ENCODE measurements at places on chromosomes 16 and 17.

- no peak for DNase-seq
Measured at GRCh38 chr17:63113167-63113566, 147.1 kb downstream of the TANC2 start.

DNA sequence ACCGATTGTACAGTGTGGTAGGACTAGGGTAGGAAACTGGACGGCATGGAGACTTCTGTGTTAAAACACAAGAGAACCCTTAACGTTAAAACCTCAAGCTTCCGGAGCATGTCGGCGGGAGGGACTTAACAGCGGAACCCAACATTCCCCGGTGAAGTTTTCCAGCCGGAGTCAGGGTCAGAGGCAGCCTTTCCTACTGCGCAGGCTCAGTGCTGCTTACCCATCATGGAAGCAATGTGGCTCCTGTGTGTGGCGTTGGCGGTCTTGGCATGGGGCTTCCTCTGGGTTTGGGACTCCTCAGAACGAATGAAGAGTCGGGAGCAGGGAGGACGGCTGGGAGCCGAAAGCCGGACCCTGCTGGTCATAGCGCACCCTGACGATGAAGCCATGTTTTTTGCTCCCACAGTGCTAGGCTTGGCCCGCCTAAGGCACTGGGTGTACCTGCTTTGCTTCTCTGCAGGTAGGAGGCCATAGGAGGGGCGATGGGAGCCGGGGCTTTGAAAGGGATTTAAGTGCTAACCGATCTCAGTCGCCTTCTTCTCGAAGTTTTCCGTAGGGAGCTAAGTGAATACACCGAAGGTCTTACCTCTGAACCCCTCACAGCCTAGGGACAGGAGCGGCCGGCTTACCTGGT, at the start of gene PIGL:
PIGL (plus strand) TSS at position 209 of the 634 bp plus-strand sequence; CDS start at position 226, 17 bp downstream.
- peak; percentile 65 for DNase-seq

GRCh38 chr16:13056607-13057006, 155.2 kb downstream of the SHISA9 start:
- DNase-seq = no peak

DNA sequence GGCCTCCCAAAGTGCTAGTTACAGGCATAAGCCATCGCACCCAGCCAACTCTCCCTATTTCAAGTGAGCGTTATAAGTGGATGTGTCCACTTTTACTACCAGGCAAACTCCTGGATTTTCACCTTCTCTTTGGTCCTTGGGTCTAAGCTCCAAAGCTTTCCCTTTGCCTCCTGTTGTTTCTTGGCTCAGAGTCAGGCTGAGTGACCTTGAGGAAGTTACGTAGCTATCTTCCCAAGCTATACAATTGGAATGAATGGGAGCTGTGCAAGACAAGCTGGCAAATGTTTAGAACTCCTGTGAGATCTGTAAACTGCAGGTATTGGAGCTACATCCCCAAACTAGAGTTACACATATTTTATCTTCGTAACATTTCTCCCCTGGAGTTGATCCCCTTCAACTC, 20.3 kb downstream of the NXPH3 start:
- no peak for DNase-seq

DNA sequence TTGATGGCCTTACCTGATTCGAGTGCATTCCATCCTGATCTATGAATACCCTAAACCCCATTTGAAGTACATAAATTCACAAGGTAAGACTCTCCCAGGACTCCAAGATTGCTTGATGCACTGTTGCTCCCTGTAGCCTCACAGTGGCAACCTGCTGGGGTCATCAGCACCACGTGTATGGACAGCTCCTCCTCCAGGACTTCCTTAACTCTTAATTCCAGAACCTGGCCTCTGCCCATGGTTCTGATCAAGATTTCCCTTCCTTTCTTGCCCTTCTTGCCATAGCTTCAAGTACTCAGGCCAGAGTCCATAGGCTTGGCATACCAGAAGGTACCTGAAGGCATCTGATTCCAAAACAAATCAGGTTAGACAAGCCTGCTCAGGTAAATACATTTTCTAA, 34.0 kb upstream of the NLK start:
- no peak for DNase-seq

DNA sequence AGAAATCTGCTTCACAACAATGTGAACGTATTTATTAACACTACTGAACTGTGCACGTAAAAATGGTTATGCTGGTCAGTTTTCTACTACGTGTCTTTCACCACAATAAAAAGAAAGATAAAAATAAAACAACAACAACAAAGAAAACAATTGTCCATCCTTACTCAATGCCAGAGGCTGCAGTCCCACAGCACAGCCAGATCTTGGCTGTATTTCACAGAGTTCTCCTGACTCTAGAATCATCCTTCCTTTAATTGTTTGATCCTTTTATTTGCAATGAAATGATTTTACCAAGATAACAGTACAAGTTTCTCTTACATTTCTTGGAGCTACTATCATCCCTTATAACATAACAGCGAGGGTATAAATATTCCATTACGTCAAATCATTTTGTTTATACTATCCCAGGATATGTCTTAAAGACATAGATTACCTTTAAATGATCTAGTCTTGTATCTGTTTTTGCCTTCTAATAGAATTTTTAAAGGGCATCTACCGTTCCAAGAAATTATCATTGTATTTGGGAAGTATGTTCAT, 103.3 kb downstream of the SLC39A11 start:
- DNase-seq = no peak

- DNase-seq = peak; percentile 32
Measured at GRCh38 chr17:44354582-44355561, 8.8 kb downstream of the FAM171A2 start.

DNA sequence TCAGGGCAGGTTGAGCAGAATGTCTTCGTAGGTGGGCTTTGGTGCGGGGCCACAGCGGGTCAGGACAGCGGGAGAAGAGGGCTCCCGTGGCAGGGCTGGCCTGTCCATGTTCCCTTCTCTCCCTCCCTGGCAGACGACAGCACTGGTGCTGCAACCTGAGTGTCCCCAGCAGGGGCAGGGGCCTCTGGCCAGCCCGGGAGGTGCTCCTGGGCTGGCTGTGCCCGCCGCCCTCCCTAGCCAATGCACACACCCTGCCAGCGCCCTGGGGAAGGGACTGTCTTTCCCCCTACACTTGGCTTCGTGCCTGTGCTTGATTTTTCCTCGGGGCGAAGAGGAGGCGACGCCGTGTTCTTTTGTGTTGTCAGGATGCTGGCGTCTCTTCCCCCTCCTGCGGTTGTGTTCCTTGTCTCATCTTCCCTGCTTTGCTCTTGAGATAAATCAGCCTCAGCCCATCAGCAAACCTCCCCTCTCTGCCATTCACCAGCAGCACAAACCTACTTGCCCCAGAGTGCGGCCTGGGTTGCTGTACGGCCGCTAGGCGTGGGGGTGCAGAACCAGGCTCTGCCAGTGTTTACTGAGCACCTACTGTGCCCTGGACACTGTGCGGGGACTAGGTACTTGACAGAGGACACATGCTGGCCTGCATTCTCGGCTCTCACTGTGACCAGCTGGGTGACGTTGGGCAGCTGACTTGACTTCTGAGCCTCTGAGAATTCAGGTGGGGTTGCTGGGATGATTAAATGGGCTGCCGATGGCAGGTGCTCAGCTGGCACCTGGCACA, 237.3 kb upstream of the CIBAR2 start:
- no peak for DNase-seq

GRCh38 chr16:88384222-88385111, 1.7 kb downstream of the ZNF469 start:
- no peak for DNase-seq

GRCh38 chr16:83961591-83961990, 6.5 kb upstream of the NECAB2 start:
- no peak for DNase-seq

DNA sequence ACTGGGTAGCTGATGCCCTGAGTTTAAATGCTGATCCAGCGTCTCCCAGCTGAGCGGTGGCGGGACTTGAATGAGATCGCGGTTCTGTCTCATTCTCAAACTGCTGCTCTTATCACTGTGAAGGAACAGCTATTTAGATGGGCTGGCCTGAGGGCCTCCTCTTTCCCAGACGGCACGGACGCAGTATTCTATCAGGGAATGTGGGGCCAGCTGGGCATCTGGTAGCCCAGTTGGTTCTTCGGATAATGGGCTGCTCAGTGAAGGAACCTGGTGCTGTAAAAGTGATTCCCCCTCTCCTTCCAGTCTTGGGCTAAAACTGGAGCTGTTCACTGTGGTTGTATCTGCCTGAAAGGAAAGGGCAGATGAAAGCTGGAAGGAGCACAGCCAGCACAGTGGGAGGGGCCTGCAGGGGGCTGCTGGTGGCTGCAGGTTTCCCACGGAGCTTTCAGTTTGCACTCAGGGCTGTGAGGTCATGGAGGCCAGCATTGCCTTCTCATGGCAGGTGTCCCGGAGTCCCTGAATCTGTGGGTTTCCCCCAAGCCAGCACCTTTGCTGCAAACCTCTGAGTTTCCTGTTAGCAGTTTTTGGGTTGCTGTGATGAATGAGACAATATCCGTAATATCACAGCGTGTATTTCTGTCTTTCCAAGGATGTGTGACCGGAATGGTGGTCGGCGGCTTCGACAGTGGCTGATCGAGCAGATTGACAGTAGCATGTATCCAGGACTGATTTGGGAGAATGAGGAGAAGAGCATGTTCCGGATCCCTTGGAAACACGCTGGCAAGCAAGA, 3.6 kb downstream of the IRF8 start:
- peak; percentile 41 for DNase-seq

- no peak for DNase-seq
Measured at GRCh38 chr17:13316657-13317056, 285.1 kb downstream of the HS3ST3A1 start.

DNA sequence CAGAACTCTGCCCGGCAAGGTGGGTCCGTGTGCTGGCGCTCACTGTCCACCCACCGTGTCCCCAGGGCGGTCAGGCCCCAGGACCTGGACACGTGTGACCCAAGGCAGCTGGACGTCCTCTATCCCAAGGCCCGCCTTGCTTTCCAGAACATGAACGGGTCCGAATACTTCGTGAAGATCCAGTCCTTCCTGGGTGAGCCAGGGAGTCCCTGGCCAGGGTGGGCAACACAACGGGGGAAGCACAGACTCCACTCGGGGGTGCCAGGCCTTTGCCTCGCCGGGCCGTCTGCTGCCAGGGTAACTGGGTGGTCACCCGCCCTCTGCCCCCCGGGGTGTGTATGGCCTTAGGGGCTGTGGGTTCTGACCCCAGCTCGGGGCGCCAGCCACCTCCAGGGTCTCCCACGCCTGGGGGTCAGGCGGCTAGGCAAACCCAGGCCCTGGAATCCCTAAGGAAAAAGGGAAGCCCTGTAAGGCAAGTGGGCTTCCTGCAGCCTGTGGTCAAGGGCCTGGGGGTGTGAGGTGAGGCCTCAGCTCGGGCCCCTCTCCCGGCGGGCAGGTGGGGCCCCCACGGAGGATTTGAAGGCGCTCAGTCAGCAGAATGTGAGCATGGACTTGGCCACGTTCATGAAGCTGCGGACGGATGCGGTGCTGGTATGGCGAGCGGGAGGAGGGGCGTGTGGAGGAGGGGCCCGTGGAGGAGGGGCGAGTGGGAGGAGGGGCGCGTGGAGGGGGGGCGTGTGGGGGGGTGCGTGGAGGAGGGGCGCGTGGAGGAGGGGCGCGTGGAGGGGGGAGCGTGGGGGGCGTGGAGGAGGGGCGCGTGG, 6.5 kb downstream of the MSLN start:
- no peak for DNase-seq

DNA sequence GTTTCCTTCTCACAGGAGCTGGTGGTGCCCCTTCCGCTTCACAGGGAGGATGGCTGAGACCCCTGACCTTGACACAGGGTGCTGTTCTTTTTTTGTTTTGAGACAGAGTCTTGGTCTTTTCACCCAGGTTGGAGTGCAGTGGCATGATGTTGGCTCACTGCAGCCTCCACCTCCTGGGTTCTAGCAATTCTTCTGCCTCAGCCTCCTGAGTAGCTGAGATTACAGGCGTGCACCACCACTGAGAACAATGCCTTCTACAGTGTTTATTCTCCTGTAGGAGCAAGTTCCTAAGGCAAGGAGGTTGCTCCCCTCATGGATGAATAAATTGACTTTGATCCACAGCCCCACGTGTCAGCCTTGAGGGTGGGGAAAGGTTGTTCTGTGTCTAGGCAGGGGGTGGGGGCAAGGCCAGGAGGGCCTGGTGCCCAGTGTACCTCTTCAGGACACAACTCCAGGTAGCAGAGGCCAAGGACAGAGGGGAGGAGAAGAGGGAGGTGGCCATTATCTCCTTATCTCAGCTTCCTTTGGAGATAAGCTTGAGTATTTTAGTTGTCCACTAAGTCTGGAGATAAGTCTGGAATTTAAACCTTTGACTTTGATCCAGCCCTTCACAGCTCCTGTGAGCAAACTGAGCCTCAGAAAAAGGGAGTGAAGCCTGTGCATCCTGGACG, 159.4 kb downstream of the SEC14L1 start:
- no peak for DNase-seq

DNA sequence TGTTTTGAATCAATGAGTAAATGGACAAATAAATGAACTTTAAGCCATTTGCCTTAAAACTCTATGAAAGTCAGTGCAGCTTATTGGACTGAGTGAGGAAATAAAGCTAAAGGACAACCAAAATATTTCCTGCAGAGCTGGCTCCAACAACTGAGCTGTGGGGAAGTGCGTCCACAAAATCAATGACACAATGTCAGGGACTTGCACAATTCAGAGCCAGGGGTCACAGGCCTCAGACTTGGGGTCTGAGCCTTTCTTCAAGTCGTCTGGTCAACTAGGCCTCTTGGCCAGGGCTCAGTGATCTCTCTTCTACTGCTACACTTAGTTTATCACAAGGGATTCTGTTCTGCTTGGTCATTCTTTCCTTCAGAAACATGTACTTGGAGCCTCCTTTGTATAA, 26.2 kb upstream of the RHBDL3 start:
- DNase-seq = no peak

GRCh38 chr16:85888405-85889331, 10.3 kb upstream of the IRF8 start:
- DNase-seq = peak; percentile 31

GRCh38 chr17:9959377-9959981, 54.4 kb upstream of the RCVRN start:
- DNase-seq = no peak

DNA sequence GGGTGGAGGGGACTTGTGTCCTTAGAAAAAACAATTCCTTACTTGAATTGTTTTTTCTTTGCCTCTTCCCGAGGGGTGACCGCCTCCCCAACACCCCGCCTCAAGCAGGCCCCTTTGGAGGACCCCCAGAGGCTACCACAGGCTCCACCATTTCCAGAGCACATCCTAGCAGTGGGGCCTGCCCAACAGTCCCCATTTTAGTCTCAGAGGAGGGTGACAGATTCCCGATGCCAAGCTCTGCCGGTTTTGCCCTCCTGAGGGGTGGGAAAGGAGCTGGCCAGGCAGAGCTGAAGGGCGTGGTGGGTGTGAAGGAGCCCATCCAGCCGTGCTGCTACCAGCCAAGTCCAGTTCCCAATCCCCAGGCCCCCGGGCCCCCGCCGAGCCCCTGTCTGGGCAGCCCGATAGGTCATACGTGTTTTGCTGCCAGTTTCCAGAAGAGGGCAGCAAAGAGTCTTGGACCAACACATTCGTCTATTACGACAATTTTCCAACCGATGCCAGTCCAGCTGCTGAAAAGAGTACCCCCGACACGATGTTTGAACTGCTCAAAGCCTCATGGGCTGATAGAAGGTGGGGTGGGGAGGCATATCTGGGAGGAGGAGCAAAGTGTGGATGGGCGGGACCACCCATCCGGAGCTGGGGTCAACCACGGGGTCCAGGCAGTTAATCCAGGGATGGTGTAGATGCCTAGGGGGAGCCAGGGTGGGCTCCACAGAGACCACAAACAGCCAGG, 18.8 kb upstream of the GAA start:
- DNase-seq = peak; percentile 11

GRCh38 chr16:2854700-2855309, 3.2 kb downstream of the PRSS22 start:
- DNase-seq = no peak

Data from activated naive CD8-positive, alpha-beta T cell treated with anti-CD3 and anti-CD28 coated beads, Interleukin-2, amount 50 U/mL, for 16 hours (primary cell).